ENCODE measurements at places on chromosomes 2 and 18.

GRCh38 chr18:23406271-23406787, 46.8 kb upstream of the RIOK3 start:
- DNase-seq = peak; percentile 29

- DNase-seq = peak; percentile 57
These were observed 108.9 kb downstream of the THSD7B start for GRCh38 chr2:136874258-136874657.

DNA sequence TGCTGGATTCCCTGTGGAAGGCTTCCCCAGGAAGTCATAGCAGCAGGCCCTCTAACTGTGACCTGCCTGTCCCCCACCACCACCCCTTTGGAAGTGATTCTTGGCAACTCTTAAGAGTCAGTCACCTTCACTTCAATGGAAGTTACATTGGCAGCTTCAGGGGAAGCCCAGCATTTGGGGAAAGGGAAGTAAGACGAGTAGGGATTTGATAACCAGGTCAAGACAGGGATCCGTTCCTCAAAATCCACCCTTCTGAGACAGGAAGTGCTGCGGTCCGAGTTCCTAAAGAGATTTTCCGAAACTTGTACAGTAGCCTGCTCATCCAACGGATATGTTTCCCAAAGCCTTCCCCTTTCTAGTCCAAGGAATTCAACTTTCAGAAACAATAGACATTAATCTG, 54.2 kb downstream of the MRPL35 start:
- no peak for DNase-seq

DNA sequence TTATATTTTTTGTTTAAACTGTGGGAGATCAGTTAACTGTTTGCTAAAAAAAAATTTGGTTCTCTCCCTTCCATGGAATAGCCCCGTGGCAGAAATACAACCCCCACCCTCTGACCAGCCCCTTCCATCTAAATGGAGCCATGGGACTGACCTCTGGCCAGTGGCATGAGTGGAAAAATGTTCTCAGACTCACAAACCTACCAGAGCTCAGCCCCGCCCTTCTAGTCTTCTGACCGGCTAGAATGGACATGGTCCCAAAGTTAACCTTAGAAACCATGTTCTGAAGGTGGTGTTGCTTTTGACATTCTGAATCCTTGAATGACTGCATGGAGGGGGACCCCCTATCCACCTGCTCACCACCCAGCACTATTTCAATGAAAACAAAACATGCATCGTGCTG, 1.3 kb upstream of the CHRNA1 start:
- no peak for DNase-seq

GRCh38 chr2:134737671-134738070, 18.9 kb upstream of the TMEM163 start:
- DNase-seq = no peak

DNA sequence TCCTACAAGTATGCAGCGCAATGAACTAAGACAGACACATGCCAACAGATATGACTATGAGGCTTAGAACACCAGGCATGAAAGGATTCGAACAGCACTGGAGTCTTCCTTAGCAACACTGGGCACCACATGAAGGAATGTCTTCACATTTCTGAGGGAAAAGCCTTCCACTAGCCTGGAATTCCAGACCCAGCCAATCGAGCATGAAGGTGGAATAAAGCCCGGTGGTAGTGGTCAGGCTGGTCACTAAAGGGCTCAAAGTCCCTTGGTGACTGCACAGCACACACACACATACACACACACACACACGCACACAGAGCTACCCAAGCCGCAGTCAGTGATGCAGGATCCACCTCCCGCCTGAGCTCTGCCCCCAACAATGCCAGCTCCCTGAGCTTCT, 19.7 kb upstream of the SFXN5 start:
- DNase-seq = peak; percentile 41

DNA sequence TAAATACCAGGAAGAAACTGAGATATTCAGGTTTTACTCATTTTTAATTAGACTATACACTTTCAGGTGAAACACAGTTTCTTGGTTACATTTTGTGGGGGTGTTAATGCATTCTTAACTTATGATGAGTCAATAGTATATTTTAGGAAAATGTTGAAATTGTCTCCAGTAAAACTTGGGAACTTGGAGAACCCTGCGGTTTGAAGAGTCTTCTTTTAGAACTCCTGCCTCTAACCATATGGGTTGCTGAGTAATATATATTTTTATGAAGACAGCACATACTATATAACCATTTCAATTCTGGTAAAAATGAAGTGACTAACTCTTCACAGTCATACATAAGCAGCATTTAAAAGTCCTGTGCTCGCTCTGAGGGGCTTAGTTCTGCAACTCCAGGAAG, 308.2 kb upstream of the LRATD1 start:
- no peak for DNase-seq

- peak; percentile 55 for DNase-seq
These were observed 545 bp downstream of the GTF3C2 start for GRCh38 chr2:27356056-27356381.

DNA sequence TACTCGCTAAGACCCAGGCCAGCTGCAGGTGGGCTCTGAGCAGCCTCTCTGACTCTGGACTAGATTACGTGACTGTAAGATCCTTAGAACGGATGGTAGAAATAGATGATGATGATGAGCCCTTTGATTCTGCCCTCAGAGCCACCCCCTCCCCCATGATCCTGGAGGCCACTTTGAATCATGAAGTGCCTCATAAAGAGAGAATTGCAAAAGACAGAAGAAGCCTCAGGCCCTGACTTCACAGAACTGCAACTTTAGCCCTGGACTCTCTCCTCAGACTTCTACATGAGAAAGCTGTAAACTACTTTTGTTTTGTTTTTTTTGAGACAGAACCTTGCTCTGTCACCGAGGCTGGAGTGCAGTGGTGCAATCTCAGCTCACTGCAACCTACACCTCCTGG, 15.4 kb upstream of the TET3 start:
- DNase-seq = no peak

GRCh38 chr2:217444932-217445331, 557.9 kb downstream of the TNS1 start:
- DNase-seq = no peak

DNA sequence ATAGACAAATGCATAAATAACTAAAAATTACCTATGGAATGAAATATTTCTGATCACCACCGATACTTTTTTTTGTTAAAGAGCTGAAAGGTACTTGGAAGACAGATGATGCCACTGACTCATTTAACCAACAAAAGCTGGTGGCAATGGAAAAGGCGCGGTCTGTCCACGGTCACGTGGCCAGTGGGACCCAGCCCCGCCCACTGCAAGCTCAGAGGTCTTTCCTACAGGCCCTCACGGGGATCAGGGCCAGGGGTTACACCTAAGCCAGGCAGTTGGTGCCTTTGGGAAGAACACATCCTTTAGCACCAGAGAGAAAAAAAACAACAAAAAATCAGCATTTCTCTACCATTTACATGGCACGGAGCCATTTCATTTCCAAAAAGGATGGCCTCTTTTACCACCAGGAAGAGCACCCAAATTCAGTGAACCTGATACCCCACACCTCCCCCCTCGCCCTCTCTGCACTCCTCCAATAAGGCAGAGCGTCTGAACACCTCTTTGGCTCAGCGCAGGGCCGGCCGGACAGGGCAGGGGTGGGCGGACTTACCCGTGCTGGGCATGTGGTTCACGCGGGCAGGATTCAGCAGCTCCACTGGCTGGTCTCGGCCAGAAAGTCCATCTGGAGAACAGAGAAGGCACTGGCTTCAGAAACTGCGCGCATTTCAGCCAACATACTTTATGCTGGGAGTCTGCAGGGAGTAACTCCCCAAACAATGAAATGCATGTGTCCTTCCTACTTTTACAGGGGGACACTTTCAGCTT, 164.6 kb downstream of the HDAC4 start:
- no peak for DNase-seq

GRCh38 chr2:218711550-218711929, 905 bp downstream of the TTLL4 start:
- DNase-seq = peak; percentile 37

GRCh38 chr18:67875060-67875459, 358.5 kb upstream of the DSEL start:
- no peak for DNase-seq

GRCh38 chr2:127644066-127645025, 1.6 kb upstream of the GPR17 start:
- DNase-seq = no peak

DNA sequence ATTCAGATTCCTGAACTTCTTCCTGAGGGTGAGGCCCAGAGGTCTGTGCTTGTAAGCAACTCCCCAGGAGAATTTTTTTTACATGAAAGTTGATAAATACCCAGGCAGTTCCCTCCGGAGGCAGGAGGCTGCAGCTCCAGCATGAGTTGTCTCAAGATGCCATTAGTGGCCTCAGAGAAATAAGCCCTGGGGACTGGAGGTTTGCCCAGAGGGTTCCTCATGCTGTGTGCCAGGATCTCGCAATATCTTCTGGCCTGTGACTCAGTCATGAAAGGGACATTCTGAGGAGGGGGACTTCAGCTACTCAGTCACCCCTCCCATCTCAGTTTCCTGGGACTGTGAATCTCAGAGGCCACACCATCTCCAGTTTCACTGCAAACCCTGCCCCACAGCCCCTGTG, 49.9 kb downstream of the LYPD1 start:
- peak; percentile 36 for DNase-seq

DNA sequence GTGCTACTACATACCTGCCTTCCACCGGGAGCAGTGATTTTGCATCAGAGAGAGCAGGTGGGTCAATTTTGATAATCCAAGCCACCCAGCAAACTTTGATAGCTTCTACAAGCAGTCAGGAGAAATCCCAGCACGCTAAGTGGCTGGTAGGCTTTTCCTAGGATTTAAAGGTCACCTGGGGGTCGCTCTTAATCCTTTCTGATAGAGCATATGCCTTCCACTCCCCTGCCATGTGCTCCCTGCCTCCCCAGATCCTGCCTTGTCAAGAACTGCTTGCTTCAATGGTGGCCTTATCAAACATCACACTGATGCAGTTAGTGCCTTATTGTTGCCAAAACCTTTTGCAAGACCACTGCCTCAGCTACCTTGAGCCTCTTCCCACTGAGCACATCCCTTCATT, 462.3 kb upstream of the MEX3C start:
- DNase-seq = no peak

GRCh38 chr2:30273574-30273929, 42.2 kb downstream of the LBH start:
- no peak for DNase-seq

DNA sequence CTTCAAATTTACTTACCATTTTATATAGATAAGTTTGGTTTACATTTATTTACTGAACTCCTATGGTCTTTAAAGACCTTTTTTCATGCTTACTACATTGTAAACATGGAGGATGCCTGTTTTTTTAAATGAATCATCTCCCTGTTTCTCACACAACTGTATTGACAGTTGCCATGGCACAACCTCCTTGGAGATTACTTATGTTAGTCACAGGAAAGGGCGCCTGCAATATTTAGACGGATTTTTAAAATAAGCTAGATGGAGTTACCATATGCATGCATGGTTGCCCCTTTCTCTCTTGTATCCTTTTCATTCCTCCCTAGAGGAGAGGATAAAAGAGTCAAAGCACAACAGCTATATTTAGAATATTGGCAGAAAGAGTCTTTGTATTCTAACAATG, 34.8 kb upstream of the CCDC102B start:
- DNase-seq = no peak

DNA sequence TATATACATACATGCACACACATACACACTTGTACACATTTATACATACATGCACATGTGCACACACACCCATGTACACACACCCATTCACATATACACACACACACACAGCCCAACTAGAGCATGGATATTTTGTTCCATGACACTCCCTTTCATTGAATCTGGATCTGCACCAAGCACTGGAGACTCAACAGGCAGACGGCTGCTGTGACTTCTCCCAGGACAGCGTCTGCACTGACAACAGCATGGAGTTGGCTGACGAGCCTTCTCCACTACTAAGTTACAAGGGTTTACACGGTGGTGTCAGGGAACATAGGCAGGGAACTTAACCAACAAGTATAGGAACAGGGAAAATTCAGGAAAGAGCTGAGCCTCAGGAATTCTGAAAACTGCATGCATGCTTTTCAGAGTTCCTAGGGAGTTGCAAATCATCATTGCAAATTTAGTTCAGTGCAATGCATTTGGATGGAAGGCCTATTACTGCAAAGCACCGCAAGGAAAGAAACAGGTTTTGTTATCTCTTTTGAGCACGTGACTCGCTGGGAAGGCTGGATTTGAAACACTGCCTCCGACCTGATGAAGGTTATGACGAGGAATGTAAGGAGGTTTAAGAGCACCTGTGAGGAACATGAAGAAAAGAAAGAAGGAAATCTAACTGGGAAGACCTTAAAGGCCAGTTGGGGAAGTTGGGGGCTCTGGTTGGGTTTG, 35.9 kb downstream of the TMEM18 start:
- no peak for DNase-seq

DNA sequence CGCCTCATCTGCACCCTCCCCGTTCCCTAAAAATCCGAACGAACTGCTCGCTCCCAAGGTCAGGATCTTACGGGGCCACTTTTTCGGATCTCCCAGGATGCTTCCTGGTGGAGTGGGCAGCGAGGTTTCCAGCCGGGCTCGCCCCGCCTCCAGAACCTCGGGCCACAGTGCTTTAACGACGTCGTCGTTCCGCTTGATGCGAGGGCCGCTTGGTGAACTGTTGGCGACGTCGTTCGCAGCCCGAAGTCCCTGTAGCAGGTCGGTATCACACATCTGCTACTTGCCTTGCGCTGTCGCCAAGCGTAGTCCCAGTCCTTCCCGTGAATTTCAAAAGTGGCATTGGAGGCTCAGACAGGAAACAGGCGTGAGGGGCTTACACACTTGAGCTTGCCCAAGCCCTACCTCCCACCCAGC, 15.3 kb downstream of the EVX2 start:
- no peak for DNase-seq

GRCh38 chr18:13570216-13570615, 156.1 kb downstream of the FAM210A start:
- DNase-seq = no peak

DNA sequence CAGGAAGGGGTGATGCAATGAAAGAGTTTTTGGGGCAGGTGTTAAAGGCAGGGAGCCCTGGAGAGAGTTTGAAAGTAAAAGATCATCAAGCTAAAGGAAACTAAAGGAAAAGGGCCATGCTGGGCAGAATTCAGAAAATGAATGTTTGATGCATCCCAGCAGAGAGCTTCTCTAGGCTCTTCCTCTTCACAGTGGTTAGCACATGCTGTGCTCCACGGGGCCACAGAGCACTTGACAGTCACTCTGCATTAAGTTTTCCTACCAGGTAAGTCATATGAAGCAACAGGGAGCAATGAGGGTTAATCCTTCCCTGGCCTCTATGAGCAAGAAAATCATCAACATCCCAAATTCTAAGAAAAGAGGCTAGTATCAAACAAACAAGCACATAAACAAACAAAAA, 895.2 kb downstream of the TRIB2 start:
- DNase-seq = no peak

- peak; percentile 35 for DNase-seq
These were observed 88.4 kb downstream of the BCL2L11 start for GRCh38 chr2:111209045-111209514.

GRCh38 chr2:217365656-217366055, 505.8 kb upstream of the TNP1 start:
- no peak for DNase-seq

DNA sequence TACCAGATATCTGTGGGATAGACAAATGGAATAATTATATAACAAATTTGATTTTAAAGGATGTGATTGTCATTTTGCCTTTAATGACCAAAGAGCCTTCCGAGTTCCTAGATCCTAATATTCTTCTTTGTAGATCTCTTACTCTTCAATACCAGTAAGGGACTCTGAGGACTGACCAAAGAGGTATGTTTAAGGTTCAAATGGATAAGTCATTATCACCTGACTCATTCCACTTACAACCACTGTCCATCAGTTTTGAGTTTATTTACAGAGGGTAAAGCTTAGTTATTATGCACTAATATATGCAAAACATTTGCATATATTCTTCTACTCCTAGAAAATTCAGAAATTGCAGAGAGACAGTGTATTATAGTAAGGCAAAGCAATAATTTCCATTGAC, 62.7 kb downstream of the CCDC148 start:
- no peak for DNase-seq

Measured in GM03348 (cell line).